Iris pigment epithelial cell (primary cell): ENCODE measurements at places on chromosomes 16 and 17.

DNA sequence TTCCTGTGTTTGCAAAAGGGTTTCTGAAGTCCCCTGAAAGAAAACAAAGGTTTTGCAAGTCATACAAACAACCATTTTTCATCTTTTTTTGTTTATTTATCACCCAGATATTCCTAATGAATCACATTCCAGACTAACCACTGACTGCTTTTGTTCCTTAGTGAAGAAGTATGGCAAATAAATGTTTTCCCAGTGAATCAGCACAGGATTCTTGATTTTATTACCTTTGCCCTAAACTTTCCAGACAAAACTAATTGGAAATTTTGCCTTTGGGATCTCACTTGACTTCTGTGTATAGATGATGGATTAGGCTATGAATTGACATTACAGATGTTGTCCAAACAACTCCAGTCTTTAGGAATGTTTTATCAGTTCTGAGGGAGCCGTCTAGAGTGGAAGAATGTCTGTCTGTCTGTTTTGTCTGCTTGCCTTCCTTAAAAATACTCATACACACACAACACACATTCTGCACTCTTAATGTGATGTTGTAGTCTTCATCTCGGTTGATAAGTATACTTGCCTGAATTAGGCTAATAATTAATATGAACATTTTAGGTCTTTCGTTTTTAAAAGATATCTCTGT lies 48.9 kb downstream of the VMP1 start:
- peak; percentile 83 for DNase-seq

DNA sequence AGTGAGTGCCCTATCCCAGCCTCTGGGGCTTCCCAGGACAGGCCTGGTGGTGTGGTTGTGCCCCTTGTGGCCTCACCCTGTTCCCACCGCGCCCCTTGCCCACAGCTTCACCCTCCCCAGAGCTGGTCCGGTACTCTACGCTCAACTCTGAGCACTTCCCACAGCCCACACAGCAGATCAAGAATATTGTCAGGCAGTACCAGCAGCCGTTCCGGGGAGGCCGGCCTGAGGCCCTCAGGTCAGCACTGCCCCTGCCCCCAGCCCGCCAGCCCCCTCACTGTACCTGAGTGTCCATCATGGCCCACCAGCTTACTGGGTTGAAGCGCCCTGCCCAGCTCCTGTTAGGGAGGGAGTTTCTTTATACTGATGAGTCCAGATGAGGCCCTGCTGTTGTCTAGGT lies 32.3 kb upstream of the ALKBH5 start:
- DNase-seq, result no peak

GRCh38 chr17:17183744-17184143 lies 22.4 kb downstream of the PLD6 start:
- no peak for DNase-seq

GRCh38 chr17:4810696-4811290 lies 3.8 kb downstream of the PLD2 start:
- DNase-seq, result no peak

GRCh38 chr16:25311950-25312349 lies 54.3 kb upstream of the ZKSCAN2 start:
- no peak for DNase-seq
